ENCODE measurements at places on chromosomes 3 and 15.

GRCh38 chr3:187639927-187640568, 30.1 kb downstream of the SST start:
- DNase-seq: no peak

GRCh38 chr3:178699810-178700209, 163.6 kb downstream of the KCNMB2 start:
- no peak for DNase-seq

- no peak for DNase-seq
These were observed 366.5 kb downstream of the LRRC3B start for GRCh38 chr3:26989037-26989436.

DNA sequence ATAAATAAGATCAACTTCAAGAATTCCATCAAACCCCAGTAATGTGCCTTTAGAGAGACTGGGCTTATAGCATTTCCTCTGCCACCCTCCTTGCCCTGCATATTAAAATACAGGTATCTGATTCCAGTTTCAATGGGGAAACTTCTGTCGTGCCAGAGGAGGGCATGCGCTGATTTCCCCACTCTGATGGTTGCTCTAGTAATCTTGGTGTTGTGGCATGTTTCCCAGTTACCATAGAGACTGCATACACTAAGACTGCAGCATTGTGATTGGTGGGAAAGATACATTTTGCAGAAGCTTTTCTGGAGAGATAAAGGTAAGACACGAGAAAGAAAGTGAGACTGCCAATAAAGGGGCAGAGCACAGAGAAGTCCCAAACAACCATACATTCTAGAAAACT, 225.6 kb downstream of the TIGIT start:
- no peak for DNase-seq

DNA sequence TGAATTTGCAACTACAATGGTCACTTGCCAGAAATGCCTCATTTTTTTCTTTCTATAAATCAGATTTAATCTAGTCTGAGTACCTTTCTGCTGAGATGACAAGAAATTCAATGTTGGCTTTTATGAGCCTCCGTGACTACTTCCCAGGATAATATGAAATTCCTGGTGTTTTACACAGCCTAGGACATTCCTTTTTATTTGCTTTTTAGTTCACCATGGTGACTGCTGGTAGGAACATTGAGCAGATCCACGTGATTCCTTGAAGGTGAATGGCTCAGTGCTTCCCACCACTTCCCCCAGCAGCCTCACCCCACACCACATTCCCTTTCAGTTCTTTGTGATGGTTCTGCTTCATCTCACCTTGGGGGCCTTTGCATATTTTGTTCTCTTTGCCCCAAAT, 4.3 kb upstream of the NPTN start:
- no peak for DNase-seq

- DNase-seq: peak; percentile 92
These were observed 108.8 kb downstream of the KLF13 start for GRCh38 chr15:31435261-31435911.

DNA sequence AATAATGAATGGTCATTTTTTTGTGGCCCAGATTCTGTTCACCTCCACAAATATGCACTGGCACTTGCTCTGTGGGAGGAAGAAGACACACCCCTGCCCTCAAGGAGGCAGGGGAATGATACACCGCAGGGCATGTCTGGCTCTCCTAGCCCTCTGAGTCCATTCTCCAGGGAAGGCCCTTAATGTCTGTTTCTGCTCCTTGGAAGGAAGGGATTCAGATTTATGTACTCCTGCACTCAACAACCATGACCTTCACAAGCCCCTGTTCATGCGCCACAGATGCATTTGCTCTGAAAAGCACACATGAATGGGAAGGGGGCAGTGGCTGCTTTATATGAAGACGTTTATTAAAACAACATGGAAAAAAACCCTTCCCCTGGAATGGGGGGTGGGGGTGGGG, 333.8 kb downstream of the EPHB1 start:
- DNase-seq: no peak

- no peak for DNase-seq
These were observed 5.3 kb downstream of the TUBGCP4 start for GRCh38 chr15:43376017-43376705.

GRCh38 chr3:48727511-48727910, 10.5 kb upstream of the IP6K2 start:
- no peak for DNase-seq

DNA sequence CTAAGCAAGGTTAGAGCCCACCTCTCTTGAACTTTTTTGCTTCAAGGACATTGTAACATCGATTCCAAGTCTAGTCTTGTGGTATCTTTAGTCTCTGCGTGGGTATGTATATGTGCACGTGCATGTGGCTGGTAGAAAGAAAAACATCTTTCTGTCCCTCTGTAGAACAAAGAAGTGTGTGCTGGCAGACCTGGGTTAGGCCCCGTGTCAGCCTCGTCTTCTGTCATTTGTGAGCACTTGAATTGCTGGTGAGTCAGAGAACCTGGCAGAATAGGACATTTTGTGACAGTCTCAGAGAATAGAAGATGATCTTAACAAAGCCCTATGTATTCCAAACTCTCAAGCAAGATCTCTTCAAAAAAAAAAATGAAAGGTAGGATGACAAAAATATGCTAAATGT, 102.2 kb upstream of the ATP10A start:
- DNase-seq: no peak

DNA sequence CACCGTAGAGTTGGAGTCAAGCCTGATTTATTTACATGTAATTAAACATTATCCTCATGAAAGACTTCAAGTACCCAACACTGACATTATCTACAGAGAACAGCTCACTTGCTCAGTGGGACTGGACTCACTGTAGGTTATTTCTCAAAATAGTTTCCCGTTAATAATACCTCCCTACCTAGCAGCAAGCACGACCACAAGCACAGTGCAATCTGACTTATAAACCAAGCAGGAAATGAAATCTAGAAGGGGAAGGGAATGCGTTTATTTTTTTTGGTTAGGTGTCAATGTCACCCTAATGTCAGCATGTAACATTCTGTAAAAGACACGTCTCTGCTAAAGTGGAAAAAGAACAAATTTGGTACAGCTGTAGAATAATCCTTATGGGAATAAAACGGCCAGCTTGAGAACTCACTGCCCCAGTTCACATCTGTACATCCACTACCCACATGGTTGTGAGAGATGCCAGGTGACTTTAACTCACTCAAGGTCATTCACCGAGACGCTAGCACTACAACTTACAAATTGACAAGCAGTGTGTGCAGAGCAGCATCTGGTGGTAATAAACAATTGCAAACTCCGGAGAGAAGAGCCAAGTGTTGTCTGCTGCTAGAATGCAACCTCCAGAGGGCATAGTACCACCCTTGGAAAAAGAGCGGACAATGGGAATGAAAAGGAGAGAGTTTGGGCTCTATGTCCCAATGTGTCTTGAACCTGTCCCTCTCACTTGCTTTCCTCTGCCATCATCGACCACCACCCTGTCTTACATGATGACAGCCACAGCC, 242.5 kb downstream of the CADPS start:
- no peak for DNase-seq

GRCh38 chr15:91271565-91272153, 171.6 kb downstream of the SV2B start:
- no peak for DNase-seq

DNA sequence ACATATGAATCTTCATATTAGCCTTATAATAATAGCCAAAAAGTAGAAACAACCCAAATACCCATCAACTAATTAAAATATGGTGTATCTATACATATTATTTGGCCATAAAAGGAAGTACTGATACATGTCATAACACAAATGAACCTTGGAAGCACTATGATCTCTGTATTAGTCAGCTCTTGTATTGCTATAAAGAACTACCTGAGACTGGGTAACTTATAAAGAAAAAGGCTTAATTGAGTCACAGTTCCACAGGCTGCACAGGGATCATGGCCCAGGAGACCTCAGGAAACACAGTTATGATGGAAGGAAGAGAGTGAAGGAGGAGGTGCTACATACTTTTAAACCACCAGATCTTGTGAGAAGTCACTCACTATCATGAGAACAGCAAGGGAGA, 16.0 kb upstream of the CCR2 start:
- no peak for DNase-seq

DNA sequence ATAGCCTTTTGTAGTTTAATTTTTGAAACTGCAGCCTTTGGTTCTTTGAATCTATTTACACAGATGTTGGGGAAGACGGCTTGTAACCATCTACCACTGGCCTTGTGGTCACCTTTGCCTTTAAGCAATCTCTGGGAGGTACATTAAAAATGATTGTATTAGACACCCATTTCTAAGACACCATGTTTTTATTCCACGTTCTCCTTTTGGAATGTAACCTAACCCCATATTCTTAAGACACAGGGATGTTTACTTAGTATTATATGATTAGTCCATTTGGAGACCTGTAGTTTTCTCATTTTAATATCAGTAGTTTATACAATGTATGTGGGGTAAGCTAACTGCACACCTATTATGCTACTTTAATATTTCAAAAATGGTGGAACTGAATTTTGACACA, 175.1 kb upstream of the PLSCR5 start:
- DNase-seq: no peak

DNA sequence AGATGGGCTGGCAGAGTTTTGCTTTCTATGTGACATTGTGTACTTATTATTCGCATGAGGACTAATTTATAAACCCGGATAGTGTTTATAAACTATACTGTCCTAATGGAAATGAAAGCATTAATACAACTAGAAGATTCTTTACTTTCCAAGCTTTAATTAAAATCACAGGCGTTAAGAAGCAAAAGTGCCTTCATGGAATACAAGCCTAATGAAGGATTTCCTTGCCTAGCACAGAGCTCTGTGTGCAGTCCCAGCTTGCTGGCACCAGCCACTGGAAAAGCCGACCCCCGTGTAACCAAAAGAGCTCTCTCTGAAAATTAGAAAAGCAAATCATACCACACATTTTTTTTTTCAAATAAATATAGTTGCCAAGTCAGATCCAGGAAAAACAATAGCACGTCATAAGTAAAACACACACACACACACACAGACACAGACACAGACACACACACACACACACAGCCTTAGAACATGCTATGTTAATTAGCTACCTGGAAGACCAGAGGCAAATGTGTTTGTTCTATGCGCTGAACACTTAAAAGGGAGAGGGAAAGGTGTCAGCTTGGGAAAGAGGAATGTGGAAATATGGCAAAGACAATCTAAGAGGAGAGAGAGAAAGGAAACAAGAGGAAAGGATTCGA, 1084.2 kb downstream of the TUSC7 start:
- DNase-seq: no peak

- no peak for DNase-seq
These were observed 387 bp downstream of the GNB4 start for GRCh38 chr3:179450901-179451264.

DNA sequence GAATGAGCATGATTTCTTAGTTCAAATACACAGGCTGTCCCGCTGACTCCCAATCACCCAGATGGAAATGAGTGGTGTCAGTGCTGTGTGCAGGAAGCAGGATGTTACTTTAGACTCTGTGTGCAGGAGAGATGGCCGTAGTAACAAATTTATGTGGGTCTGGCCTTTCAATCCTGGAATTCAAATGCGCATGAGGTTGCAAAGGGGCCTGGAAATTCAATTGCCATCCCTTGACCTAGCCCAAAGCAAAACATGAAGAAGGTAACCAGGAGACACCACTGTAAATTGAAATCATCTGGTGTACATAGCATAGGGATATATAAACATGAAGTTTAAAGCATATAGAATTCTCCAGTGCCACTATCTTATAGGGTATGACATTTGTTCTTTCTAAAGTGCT, 33.2 kb downstream of the GREM1 start:
- no peak for DNase-seq

GRCh38 chr3:113634782-113635474, 61.5 kb downstream of the USF3 start:
- DNase-seq: no peak

- no peak for DNase-seq
These were observed 210.4 kb downstream of the NECTIN3 start for GRCh38 chr3:111282024-111282423.

DNA sequence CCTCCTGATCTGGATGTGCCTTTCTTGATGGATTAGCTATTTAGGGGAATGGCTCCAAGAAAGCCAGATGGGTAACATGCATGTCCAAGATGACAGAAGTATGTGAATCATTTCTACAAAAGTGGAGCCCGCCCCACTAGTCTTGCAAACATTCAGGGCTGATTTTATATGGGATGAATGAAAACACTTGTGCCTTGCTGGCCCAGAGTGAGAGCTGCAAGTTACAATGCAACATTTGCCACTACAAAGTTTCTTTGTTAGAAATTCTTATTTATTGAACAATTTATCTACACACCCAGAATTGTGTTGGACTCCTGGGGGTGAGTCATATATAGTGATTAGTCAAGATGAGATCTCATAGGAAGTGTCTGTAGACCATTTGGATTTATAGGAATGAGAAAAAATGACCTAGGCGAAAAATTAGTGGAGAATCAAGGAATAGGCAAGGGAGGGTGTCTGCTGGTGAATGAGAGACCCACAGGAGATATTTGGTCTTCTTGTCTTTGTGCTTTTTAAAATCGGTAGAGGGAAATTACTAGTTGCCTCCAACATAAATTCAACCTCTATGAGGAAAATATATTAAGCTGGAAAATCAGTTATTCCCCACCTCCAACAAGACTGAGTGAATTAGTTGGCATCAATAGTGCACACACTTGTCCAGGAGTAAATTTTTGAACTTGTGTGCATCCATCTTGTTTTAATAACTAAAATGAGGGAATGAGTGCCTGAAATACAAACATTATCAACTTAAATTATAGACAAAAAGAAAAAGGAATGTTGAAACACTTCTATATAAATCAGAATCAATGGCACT, 53.5 kb upstream of the DCBLD2 start:
- DNase-seq: no peak

DNA sequence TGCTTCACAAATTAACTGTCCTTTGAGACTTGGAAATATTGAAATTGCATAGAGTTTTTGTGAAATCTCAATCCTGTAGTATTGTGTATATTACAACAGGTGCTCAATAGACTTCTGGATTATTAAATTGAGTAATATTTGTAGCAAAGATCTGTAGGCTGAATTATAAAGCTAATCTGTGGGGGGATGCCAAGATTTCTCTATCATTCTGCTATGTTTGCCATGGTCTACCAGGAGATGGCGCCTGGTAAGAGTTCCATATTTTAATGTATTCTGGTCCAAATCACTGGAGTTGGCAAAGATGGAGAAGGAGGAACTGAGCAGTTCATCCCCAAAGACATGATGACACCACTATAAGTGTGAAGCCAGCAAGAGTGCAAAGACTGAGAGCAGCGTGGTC, 340.9 kb upstream of the TPRG1 start:
- peak; percentile 32 for DNase-seq

GRCh38 chr15:97482521-97482920, 478.0 kb upstream of the ARRDC4 start:
- no peak for DNase-seq

- no peak for DNase-seq
These were observed 281.0 kb upstream of the TBL1XR1 start for GRCh38 chr3:177478170-177478867.

GRCh38 chr15:81375461-81375860, 1.4 kb upstream of the TMC3 start:
- DNase-seq: no peak

DNA sequence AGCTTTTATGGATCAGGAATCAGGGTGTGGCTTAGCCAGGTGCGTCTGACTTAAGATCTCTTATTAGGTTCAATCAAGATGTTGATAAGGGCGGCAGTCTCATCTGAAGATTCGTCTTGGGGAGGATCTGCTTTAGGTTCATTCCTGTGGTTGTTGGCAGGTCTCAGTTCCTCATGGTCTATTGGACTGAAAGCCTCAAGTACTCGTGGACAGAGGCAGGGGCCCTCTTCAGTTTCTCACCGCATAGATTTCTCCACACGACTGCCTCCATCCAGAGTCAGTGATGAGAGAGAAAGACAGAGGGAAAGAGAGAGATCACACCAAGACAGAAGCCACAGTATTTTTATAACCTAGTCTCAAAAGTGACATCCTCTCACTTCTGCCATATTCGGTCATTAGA, 9.4 kb downstream of the MEX3B start:
- DNase-seq: no peak

GRCh38 chr3:162892921-162893793, 1396.5 kb downstream of the OTOL1 start:
- DNase-seq: no peak
